ENCODE measurements at places on chromosomes 6 and 20. TPM values are rescaled to one million over a fixed set of nuclear protein-coding genes. Genes with fewer than 3 reads are reported as not detected.

Gene MED20
- total RNA-seq: 18.1 TPM

Gene KCNQ2
- total RNA-seq: 2.3 TPM

Gene MYMX
- total RNA-seq: 0.36 TPM

Gene SAMD3
- not detected for total RNA-seq

Gene LTB
- total RNA-seq: 0.25 TPM

Gene C2
- total RNA-seq: 9.7 TPM

Gene MAPK13
- 0.33 TPM for total RNA-seq

Gene LY6G6C
- total RNA-seq: not detected

Gene ECHDC1
- total RNA-seq: 39.7 TPM

Gene HUS1B
- total RNA-seq: not detected

Gene PSORS1C1
- 4.7 TPM for total RNA-seq

Gene BMP2
- total RNA-seq: 2.4 TPM

Gene GATA5
- total RNA-seq: 0.69 TPM

Gene CLIC5
- 285 TPM for total RNA-seq

Gene CALHM4
- total RNA-seq: not detected

Gene SIM1
- total RNA-seq: not detected

Gene SPAG4
- total RNA-seq: 2.3 TPM

Gene PCSK2
- 0.74 TPM for total RNA-seq

Gene PRDM1
- total RNA-seq: 0.85 TPM

Gene HEY2
- total RNA-seq: 25.6 TPM

Gene CBLN4
- total RNA-seq: not detected

Gene NOTCH4
- total RNA-seq: 23.0 TPM

Gene SPTLC3
- 9.0 TPM for total RNA-seq

Gene RAET1E
- 0.19 TPM for total RNA-seq

Gene SEMG1
- not detected for total RNA-seq

Gene FHL5
- 5.3 TPM for total RNA-seq

Gene SOX18
- total RNA-seq: 30.5 TPM

Gene GPR63
- total RNA-seq: 1.0 TPM

Gene ZNF318
- 12.5 TPM for total RNA-seq

Gene DPPA5
- not detected for total RNA-seq

Gene DLK2
- total RNA-seq: 3.3 TPM

Gene DCBLD1
- 5.5 TPM for total RNA-seq

Gene FBXO5
- 1.6 TPM for total RNA-seq
